CD4-positive, alpha-beta memory T cell (primary cell): ENCODE measurements at places on chromosomes 3 and 15.

- no peak for DNase-seq
- no peaks in the 10 kb centered on the region for H3K27me3 ChIP-seq
- H3K36me3 ChIP-seq: no peaks in the 10 kb centered on the region
- no peak overlapping the region for H3K27ac ChIP-seq
Observed at GRCh38 chr3:24355806-24356205, 138.8 kb downstream of the THRB start.

DNA sequence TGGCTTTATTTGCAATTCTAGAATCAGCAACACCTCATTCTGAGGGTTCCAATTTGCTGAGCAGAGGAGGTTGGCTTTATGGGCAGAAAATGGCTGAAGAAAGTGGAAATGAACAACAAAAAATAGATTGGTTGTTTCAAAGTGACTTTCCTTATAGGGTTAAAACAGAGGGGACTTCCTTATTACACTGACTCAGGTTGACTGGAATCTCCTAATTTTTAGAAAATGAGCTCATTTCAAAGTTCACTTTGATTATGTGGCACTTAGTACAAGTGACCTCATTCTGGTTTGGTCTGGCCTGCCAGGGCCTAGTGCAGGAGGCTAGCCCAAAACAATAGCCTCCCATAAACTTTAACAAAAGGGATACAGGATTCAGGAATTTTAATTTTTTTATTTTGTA is 41.4 kb downstream of the NFKBIZ start:
- no peak for DNase-seq
- no peak overlapping the region for H3K4me3 ChIP-seq
- no peaks in the 10 kb centered on the region for H3K36me3 ChIP-seq
- H3K27ac ChIP-seq: no peak overlapping the region
- H3K4me1 ChIP-seq: no peaks in the 10 kb centered on the region

GRCh38 chr3:131053043-131053859 is 26.6 kb downstream of the NEK11 start:
- no peak for DNase-seq
- no peak overlapping the region for H3K27ac ChIP-seq
- H3K27me3 ChIP-seq: no peaks in the 10 kb centered on the region
- H3K36me3 ChIP-seq: no peaks in the 10 kb centered on the region

DNA sequence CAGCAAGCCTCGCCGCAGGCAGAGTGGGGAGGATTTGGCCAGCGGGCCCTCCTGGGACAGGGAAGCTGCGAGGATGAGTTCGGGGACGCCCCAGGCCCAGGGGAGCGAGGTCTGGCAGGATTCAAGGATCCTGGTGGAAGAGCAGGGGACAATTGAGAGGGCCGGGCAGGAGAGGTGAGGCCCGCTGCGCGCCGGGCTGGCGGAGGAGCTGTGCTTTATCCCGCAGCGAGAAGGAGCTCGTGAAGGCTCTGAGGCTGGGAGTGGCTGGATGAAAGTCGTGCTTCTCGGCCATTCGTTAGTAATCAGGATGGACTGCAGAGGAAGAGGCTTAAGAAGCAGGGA is 3.6 kb downstream of the SLC51A start:
- H3K4me1 ChIP-seq: peaks cover 13% of the 10 kb centered on the region
- no peak for DNase-seq
- H3K4me3 ChIP-seq: no peak overlapping the region
- no peaks in the 10 kb centered on the region for H3K36me3 ChIP-seq
- no peak overlapping the region for H3K27ac ChIP-seq

DNA sequence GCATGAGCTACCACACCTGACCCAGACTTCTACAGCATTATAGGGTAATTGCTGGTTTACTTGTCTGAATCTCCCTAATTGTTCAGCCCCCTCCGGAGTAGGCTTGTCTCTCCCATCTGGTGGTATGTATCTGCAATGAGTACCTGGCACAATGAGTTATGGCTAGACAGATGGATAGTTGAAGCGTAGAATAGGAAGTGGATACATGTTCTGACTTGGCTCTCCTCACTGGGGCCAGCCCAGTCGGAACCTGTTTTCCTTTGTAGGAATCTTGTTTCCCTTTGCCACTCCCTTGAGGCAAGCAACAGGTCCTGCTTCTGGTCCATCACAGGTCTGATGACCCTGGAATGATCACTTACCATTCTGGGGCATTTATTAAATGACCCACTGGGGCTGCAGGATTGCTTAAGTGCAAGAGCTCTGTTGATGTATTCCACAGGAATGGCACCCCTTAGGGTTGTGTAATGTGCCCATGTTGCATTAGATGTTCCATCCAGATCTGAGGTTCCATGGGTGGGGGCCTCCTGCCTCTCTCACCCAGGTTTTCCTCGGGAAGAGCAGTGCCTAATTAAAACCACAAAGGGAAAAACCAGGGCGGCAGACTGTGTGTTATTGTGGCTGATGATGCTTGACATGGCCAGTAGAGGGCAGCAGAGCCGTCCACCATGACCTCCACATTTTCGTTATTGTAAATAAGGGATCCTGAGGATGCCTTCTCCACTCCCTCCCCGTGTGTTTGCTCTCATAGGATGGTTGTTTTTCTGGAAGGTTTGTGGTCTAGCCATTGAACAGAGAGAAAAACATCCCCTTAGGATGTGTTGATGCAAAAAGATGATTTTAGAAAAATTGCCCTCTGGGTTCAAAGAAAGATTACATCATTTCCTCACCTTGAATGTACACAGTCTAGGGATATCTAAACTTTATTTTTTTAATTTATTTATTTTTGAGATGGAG is 58.0 kb downstream of the CMTM8 start:
- peak overlapping the region; percentile 63 for H3K27ac ChIP-seq
- H3K27me3 ChIP-seq: no peaks in the 10 kb centered on the region
- peaks cover 52% of the 10 kb centered on the region for H3K4me1 ChIP-seq
- H3K4me3 ChIP-seq: no peak overlapping the region

- no peaks in the 10 kb centered on the region for H3K36me3 ChIP-seq
- no peak for DNase-seq
- H3K27ac ChIP-seq: no peak overlapping the region
- no peaks in the 10 kb centered on the region for H3K27me3 ChIP-seq
- H3K4me3 ChIP-seq: no peak overlapping the region
- H3K4me1 ChIP-seq: peaks cover 10% of the 10 kb centered on the region
Observed at GRCh38 chr15:41154412-41154811, 38.3 kb upstream of the INO80 start.

DNA sequence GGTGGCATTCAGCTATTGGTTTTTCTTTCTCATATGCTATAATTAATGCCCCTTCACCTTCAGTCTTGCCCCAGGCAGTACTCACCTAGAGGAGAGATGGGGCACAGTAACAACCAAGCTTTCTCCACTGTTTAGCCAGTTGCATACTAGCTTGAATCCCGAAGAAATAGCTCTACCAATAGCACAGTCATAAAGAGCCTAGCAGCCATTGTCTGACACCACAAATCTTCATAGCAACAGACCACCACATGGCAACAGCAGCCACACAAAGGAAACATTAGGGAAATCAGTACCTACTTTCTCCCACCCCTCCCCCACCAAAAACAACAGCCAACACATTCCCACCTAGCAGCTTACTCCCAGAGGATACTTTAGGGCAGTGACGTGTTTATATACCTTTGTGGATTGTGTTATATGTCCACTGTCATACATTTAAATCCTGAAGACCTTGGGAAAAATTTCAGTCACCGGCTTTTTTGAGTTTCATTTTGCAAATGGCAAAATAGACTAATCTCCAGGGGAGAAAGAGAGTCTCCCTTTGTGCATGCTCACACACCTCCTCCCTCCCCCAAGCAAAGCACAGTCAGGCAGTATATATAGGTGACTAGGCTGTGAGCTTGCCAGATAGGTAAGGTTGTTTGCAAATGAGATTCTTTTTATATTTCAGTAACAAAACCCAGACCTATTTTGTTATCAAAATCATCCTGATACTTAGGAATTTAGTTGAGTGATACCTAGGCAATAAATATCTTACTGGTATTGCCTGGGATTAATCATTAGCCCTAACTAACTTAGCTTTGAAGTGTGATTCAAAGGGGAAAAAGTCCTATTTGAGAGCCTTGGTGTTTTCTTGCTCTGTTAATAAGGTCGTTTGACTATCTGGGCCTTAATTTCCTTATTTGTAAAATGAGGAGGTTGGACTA is 140.6 kb downstream of the RBPMS2 start:
- H3K27me3 ChIP-seq: no peaks in the 10 kb centered on the region
- peak overlapping the region; percentile 56 for H3K27ac ChIP-seq
- H3K4me1 ChIP-seq: peaks cover 73% of the 10 kb centered on the region
- peak; percentile 29 for DNase-seq
- H3K36me3 ChIP-seq: no peaks in the 10 kb centered on the region
- H3K4me3 ChIP-seq: peak overlapping the region; percentile 6

DNA sequence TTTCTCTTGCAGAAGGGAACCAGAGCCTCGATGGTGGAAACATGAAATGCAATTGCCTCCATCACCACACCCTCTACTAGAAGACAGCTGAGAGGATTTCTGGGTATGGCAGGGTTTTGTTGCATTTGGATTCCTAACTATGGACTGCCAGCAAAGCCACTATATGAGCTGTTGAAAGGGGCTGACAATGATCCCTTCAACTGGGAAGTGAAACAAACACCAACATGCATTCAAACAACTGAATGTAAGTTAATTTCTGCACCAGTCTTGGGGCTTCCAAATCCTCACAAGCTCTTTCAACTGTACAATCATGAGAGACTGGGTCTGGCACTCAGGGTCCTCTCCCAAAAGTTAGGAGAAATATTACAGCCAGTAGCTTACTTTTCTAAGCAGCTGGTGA is 116.7 kb upstream of the PLCL2 start:
- no peaks in the 10 kb centered on the region for H3K4me1 ChIP-seq
- no peak overlapping the region for H3K4me3 ChIP-seq
- DNase-seq: no peak
- no peak overlapping the region for H3K27ac ChIP-seq
- H3K36me3 ChIP-seq: no peaks in the 10 kb centered on the region

DNA sequence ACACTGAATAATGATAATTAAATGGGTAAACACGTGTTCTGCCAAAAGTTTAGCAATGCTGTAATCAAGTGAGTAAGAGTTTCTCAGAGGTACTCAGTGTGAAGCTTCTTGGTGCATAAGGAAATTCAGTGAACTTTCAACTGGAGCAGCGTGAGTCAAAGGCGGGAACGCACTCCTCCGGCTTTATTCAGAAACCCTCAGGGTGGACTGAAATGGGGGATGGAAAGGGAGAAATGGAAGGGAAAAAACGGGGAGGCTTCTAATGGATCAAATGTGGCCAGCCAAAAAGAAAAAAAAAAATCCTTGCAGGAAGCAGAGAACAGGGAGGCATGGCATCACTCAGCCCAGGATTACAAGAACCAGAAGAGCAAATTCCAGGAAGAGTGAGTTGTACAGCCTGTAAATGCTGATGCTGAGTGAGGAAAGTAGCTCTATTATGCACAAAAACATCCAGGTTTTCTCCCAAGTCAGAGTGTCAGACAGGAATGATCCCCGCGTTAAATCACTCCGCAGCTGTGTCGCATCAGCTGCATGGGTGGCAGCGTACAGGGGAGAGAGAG is 85.3 kb downstream of the ASB7 start:
- H3K36me3 ChIP-seq: no peaks in the 10 kb centered on the region
- no peak overlapping the region for H3K27ac ChIP-seq
- no peak overlapping the region for H3K4me3 ChIP-seq
- no peaks in the 10 kb centered on the region for H3K4me1 ChIP-seq

- H3K36me3 ChIP-seq: no peaks in the 10 kb centered on the region
- H3K4me1 ChIP-seq: no peaks in the 10 kb centered on the region
- no peak for DNase-seq
- no peaks in the 10 kb centered on the region for H3K27me3 ChIP-seq
Observed at GRCh38 chr15:77239882-77240608, 169.1 kb upstream of the TSPAN3 start.

GRCh38 chr15:41125931-41126642 is 10.0 kb upstream of the INO80 start:
- H3K27ac ChIP-seq: no peak overlapping the region
- H3K36me3 ChIP-seq: no peaks in the 10 kb centered on the region
- H3K27me3 ChIP-seq: no peaks in the 10 kb centered on the region
- no peaks in the 10 kb centered on the region for H3K4me1 ChIP-seq
- no peak for DNase-seq

- no peak overlapping the region for H3K4me3 ChIP-seq
- H3K4me1 ChIP-seq: no peaks in the 10 kb centered on the region
- no peak for DNase-seq
Observed at GRCh38 chr3:151290673-151291072, 12.3 kb upstream of the P2RY14 start.

GRCh38 chr3:158737976-158738615 is 5.8 kb upstream of the RARRES1 start:
- no peaks in the 10 kb centered on the region for H3K36me3 ChIP-seq
- peaks cover 4% of the 10 kb centered on the region for H3K4me1 ChIP-seq
- no peak overlapping the region for H3K27ac ChIP-seq
- H3K27me3 ChIP-seq: no peaks in the 10 kb centered on the region
- no peak overlapping the region for H3K4me3 ChIP-seq
- DNase-seq: no peak

GRCh38 chr3:32593903-32594525 is 23.4 kb upstream of the DYNC1LI1 start:
- DNase-seq: no peak
- H3K36me3 ChIP-seq: no peaks in the 10 kb centered on the region
- H3K27me3 ChIP-seq: no peaks in the 10 kb centered on the region
- H3K27ac ChIP-seq: no peak overlapping the region

DNA sequence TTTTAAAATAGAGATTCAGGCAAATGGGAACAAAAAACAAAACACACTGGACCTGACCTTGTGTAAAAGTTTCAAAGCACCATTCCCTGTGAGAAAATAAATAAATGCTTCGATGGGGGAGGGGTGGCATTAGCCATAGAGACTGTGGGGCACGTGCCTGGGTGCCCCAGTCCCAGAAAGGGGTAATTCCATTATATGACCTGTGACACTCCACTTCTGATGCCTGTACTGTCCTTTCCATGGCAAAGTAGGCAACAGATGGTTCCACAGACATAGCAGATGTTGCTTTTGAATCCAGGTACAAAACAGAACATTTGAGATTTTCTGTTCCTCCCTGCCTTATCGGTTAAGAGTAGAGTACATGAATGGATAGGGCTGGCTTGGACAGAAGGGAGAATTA is 3.9 kb downstream of the PHLDB2 start:
- no peak for DNase-seq
- H3K27me3 ChIP-seq: no peaks in the 10 kb centered on the region
- H3K4me1 ChIP-seq: peaks cover 11% of the 10 kb centered on the region
- no peak overlapping the region for H3K4me3 ChIP-seq

DNA sequence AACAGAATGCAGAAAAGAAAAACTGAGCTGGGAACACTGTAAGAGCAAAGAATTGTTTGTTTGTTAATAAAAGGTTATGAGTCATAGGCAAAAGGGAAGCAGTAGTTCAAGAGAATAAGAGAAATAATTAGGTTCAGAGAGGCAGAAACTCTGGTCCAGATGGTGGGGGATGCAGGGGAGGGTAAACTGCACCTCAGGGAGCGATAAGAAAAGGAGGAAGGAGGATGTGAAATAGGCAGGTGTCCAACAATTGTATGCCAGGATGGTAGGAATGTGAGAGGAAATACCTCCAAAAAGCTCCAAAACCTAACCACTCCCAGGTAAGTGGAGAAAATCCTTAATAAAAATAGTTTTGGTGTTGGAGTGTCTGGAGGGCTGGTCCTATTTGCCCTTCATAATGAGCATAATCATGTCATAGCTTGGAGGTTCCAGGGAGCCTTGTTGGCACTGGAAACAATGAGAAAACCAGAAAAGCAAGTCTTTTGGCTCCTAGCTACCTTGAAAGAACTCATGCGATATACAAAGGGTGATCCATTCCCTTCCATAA is 405.4 kb upstream of the TBL1XR1 start:
- H3K27ac ChIP-seq: no peak overlapping the region
- H3K27me3 ChIP-seq: no peaks in the 10 kb centered on the region
- no peaks in the 10 kb centered on the region for H3K36me3 ChIP-seq
- no peak overlapping the region for H3K4me3 ChIP-seq
- DNase-seq: no peak
